Stimulated activated CD4-positive, alpha-beta T cell treated with anti-CD3 and anti-CD28 coated beads, Interleukin-15, amount 100 ng/mL, for 48 hours (primary cell): ENCODE measurements at places on chromosomes 4 and X.

DNA sequence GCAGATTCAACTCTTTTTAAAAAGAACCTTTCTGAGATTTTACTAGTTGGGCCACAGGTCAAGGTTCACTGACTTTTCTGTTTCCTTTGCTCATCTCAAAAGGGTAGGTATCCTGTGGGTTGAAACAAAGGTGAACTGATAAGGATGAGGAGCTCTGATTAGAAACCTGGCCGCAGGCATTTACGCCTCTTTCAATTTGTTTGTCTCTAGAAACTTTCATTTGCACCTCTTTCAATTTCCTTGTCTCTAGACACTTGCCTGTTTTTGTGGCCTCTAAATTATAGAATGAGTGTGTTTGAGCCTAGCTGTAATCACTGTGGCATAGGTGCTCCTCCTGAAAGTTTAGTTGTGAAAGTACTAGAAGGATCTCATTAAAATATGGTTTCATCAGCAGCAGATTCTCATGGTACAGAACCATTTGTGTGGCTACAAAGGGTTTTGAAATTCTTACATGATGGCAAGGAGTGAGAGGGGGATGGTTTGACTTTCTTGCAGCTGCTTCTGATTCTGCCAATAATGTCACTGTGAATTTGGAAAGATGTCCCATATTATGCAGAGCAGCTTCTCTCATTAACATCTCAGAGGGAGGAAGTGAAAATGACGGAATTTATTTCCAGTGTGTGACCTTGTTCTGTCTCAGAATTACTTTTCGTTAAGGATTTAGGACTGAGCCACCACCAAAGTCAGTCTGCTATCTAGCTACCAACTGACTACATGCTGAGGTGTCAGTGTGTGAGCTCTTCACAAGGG, 142.2 kb downstream of the SH2D1A start:
- DNase-seq, result no peak

DNA sequence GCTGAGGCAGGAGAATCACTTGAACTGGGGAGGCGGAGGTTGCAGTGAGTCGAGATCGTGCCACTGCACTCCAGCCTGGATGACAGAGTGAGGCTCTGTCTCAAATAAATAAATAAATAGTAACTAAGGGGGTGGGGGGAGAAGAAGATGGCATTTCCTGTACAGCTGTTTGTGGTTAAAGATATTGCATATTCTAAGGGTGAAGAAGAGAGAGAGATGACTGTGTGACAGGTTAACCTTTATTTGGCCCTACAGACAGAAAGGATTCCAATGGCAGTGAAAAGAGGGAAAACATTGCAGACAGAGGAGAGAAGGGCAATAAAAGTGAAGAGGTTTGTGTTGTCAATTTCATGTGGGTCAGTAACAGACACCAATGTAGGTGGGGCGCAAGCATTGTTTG, 9.4 kb downstream of the TASL start:
- no peak for DNase-seq

GRCh38 chr4:1453731-1454130, 47.5 kb upstream of the NKX1-1 start:
- no peak for DNase-seq

- DNase-seq, result no peak
Observed at GRCh38 chrX:110803506-110803905, 7.9 kb upstream of the CHRDL1 start.

- no peak for DNase-seq
Observed at GRCh38 chr4:149202117-149202516, 613.5 kb downstream of the IQCM start.

DNA sequence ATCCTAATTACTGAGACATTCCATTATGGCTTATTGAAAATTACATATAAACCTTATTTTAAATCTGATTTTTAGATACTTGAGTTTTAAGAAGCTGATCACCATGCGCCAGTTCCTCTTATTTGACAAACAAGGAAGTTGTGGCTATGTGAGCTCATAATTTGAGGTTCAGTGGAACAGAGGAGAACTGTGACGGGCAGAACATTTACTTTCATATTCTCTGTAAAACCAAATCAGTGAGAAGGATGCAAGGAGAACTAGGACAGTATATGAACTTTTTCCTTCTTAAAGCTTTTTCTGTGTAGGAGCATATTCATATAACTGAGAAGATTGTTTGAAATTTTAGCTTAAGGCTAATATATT, 25.3 kb downstream of the STIM2 start:
- DNase-seq, result no peak

GRCh38 chrX:120365320-120365719, 3.4 kb downstream of the ATP1B4 start:
- DNase-seq, result no peak

- no peak for DNase-seq
Observed at GRCh38 chrX:28158019-28158777, 176.9 kb upstream of the DCAF8L1 start.

- no peak for DNase-seq
Observed at GRCh38 chr4:70713453-70714078, 8.2 kb upstream of the RUFY3 start.

GRCh38 chrX:17359500-17359899, 15.5 kb upstream of the NHS start:
- no peak for DNase-seq

DNA sequence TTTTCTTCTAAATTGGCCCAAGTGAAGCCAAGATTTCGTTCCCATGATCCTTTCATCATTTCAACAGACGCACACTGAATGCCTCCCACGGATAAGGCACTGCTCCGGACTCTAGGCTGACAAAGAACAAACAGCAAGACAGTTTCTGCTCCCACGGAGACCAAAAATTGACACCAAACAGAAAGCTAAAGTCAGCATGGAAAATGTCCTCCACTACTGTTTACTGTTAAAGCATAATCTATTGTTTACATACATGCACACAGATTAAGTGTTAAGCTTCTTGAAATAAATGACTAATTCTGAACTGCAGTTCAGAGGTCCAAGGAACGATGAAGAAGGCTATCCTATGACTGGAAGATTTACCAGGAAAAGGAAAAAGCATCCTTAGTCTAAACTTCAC, 199.6 kb downstream of the AASDH start:
- DNase-seq, result no peak

- DNase-seq, result no peak
Observed at GRCh38 chr4:183356173-183356830, 34.1 kb upstream of the CLDN24 start.

DNA sequence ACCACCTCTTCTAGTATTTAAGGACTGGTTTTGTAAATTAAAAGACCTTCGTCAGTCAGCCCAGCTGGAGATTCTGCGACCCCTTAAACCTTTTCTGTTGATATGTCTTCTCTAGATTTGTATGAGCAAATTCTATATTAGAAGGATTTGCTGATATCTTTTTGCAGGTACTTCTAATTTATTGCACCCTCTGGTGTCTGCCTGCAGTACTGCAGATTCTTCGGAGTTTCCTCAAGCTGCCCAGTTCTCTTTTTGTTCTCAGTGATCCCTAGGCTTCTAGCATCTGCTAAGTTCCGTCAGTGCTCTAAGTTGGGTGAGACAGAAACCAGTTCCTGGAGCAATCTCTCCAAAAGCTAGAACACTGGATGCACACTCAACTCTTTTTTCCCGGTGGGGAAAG, 545.2 kb downstream of the C4orf33 start:
- DNase-seq, result peak; percentile 7

DNA sequence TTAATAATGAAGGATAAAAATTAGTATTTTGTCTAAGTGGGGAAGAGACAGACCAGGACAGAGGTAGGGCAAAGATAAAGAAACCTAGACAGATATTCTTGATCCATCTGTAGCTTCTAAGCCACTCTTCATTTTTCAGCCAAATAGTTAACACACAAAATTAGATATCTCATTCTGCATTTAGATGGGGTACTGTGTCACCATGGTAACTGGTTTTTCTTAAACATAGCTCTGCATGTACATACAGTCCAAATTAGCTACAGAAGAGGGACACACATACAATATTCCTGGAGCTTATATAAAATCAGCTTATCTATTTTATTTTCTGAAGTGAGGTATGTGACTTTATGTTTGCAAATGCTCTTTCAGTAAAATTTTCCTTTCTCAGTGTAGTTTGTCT, 393.7 kb downstream of the PPP3CA start:
- no peak for DNase-seq

- no peak for DNase-seq
Observed at GRCh38 chr4:107950746-107951540, 19.6 kb downstream of the CYP2U1 start.

- DNase-seq, result no peak
Observed at GRCh38 chr4:122671919-122672490, 51.1 kb upstream of the IL21 start.

DNA sequence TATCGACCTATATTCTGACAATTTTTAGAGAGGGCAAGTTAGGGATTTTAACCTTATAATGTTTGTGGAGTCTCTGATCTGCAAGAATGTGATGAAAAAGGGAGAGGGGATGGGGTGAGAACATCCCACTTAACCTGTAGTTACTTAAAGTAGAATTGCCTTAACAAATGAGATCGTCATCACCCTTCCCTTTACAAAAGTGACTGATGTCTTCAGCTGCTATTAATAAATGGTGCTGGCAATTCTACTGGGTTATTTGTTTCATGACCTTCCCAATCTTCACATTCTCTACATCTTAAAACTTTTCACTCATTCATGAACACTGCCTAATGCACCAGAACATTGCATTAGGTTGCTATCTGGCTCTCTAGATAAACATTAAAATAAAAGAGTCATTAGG, 873.4 kb upstream of the LCORL start:
- DNase-seq, result no peak

- DNase-seq, result no peak
Observed at GRCh38 chrX:68087526-68087925, 345.8 kb downstream of the OPHN1 start.

DNA sequence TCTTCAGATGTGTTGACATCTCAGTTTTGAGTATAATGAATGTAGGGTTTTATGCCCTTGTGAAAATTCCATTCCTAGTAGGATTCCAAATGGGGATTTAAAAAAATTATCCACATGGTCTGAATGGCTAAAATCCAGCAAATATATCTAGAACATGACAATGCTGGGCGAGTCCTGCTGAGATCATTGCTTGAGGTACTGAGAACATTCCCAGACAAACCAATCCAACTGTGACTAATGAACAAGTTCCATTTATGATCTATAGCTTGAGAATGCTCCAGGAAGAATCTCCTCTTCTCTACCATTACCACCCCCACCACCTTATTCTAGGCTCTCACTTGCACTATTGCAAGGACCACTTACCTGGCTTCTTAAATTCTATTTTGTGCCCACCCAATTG, 77.2 kb upstream of the IL1RAPL2 start:
- DNase-seq, result no peak

DNA sequence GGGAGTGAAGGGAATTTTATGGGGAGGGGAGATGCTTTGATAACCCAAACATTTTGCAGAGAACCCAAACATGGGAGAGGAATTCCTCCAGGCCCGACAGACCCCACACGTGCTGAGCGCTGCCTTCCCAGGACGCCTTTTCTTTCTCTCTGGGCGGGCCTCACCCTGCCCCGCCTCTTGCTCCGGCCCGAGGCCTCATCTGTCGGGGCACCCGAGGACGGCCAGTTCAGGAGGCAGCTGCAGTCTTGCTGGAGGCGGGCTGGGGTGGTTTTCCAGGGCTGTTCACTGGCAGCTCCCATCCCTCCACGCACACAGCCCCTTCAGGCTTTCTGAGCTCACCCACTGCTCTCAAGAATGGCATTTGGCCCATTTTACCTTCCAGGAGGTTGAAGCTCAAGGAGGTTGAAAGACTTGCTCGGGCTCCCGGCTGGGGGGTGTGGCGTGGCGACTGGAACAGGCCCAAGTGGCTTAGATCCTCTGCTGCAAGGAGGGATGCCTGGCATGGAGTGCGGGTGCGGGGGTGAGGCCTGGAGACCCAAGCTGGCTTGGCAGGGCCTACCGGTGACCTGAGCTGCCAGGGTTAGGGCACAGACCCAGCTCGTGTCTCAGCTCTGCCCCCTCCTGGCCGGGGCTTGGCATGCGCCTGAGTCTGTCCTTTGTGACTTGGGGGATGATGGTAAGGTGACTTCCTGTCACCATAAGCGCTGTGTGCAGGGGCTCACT, 99.2 kb downstream of the PSAPL1 start:
- peak; percentile 24 for DNase-seq
